ENCODE measurements at places on chromosomes 12 and 14. TPM values are rescaled to one million over a fixed set of nuclear protein-coding genes. Genes with fewer than 3 reads are reported as not detected.

Gene OTOGL
- 0.48 TPM for total RNA-seq

- no peak for DNase-seq
- no peak overlapping the region for H3K27ac ChIP-seq
- no peak overlapping the region for H3K4me3 ChIP-seq
- H3K27me3 ChIP-seq, result no peaks in the 10 kb centered on the region
Measured at GRCh38 chr12:1776170-1776921, 44.0 kb upstream of the LRTM2 start.

Gene ACVRL1
- 37.0 TPM for total RNA-seq

DNA sequence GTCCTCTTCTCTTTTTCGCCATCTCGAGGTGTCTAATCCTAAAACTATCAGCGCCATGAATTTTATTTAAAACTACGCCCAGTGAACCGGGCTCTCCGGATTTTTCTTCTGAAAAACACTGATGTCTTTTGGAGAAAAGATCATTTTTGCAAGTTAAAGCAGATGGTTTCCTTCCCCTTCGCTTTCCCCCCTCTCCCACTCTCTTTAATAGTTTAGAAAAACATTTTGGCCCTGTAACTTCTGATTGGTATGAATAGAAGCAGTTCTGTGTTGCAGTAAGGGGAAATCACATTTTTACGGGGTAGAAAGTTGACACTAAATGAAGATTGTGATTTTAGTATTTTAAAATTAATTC lies 1.1 kb downstream of the RAP1B start:
- H3K4me3 ChIP-seq, result peak overlapping the region; percentile 87
- no peaks in the 10 kb centered on the region for H3K36me3 ChIP-seq
- H3K4me1 ChIP-seq, result peaks cover 37% of the 10 kb centered on the region
- H3K27ac ChIP-seq, result peak overlapping the region; percentile 96
- no peaks in the 10 kb centered on the region for H3K27me3 ChIP-seq

DNA sequence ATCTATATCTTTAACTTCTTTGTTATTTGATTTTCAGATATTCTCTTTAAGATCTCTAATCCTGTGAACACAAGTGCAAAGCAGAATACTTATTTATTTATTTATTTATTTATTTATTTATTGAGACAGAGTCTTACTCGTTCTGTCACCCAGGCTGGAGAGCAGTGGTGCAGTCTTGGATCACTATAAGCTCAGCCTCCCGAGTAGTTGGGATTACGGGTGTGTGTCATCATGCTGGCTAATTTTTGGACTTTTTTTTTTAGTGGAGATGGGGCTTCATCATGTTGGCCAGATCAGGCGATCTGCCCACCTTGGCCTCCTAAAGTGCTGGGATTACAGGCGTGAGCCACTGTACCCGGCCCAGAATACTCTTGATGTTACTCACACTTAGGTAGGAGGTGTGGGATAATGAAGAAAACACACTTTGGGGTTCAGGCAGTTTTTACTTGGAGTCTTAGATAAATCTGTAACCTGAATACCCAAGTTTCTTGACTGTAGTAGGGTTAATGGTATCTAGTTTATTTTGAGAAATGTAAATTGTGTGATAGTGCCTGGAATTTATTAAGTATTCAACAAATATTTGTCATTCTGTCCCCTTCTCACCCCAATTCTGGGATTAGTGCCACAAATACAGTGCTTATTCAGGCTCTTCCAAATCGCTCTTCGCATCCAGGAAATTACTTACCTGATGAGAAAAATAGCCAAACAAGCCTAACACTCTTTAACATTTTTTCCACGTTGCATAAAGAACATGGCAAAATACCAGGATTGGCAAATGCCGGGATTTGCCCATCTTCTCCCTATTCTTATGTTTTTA lies 33.0 kb downstream of the METAP2 start:
- DNase-seq, result no peak
- no peaks in the 10 kb centered on the region for H3K4me1 ChIP-seq
- no peak overlapping the region for H3K27ac ChIP-seq
- H3K4me3 ChIP-seq, result no peak overlapping the region

DNA sequence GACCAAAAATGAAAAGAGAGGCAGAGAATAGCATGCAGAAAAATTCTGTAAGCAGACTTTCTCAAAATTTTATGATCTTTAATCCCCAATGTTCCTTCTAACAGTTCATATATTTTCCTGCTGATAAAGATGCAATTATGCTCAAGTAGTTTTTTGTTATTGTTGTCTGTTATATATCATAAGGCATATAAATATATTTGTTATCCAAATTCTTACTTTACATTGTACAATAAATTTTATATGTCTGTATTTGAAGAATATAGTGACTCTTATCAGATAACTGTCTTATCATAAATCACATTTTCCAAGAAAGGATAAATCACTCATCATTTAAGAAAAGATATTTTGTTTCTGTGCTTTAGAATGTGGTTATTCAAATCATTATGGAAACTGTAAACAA lies 2.6 kb downstream of the RASSF9 start:
- H3K4me3 ChIP-seq, result peak overlapping the region; percentile 68
- no peaks in the 10 kb centered on the region for H3K36me3 ChIP-seq
- peaks cover 39% of the 10 kb centered on the region for H3K4me1 ChIP-seq
- H3K27ac ChIP-seq, result no peak overlapping the region
- no peaks in the 10 kb centered on the region for H3K27me3 ChIP-seq
- DNase-seq, result no peak

Gene TSHR
- total RNA-seq, result not detected

GRCh38 chr12:6953442-6954315 lies 2.5 kb downstream of the PTPN6 start:
- no peaks in the 10 kb centered on the region for H3K27me3 ChIP-seq
- H3K27ac ChIP-seq, result peak overlapping the region; percentile 46
- no peak overlapping the region for H3K4me3 ChIP-seq
- H3K36me3 ChIP-seq, result no peaks in the 10 kb centered on the region
- DNase-seq, result peak; percentile 80

- no peak overlapping the region for H3K27ac ChIP-seq
- no peak overlapping the region for H3K4me3 ChIP-seq
- DNase-seq, result no peak
- H3K36me3 ChIP-seq, result no peaks in the 10 kb centered on the region
- peaks cover 9% of the 10 kb centered on the region for H3K4me1 ChIP-seq
- no peaks in the 10 kb centered on the region for H3K27me3 ChIP-seq
Measured at GRCh38 chr12:47590771-47591360, 115.0 kb downstream of the RPAP3 start.
